ENCODE measurements at places on chromosomes 5 and 9. TPM values are rescaled to one million over a fixed set of nuclear protein-coding genes. Genes with fewer than 3 reads are reported as not detected.

The RAB3C gene
- not detected for polyA plus RNA-seq

The SOX30 gene
- polyA plus RNA-seq, result 0.03 TPM

The AQP3 gene
- polyA plus RNA-seq, result 215 TPM

The GMCL2 gene
- polyA plus RNA-seq, result not detected

GRCh38 chr9:79377339-79377855, 194.4 kb upstream of the TLE4 start:
- no peak for DNase-seq
- H3K4me3 ChIP-seq, result no peak overlapping the region
- H3K27ac ChIP-seq, result no peak overlapping the region
- peaks cover 7% of the 10 kb centered on the region for H3K4me1 ChIP-seq
- no peaks in the 10 kb centered on the region for H3K36me3 ChIP-seq
- H3K27me3 ChIP-seq, result no peaks in the 10 kb centered on the region

DNA sequence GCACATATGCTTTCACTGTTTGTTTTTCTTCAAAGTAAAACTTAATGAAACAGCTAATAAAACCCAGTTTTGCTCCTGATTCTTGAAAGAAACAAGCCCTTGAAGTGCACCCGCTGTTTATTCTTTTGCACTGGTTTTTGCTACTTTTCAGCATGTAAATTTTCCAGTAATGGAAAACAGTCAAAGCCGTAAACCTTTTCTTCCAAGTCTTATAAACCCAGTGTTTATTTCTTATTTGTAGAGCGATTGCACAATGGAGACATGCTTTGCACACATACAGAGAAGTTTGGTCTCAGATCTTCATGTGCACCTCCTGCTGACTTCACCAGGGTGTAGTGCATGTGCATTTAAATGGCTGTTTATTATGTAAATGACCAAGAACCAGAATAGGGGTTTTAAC, 51.8 kb downstream of the ATG10 start:
- peaks cover 13% of the 10 kb centered on the region for H3K4me1 ChIP-seq
- no peak overlapping the region for H3K27ac ChIP-seq
- no peaks in the 10 kb centered on the region for H3K27me3 ChIP-seq
- H3K36me3 ChIP-seq, result no peaks in the 10 kb centered on the region
- DNase-seq, result no peak

DNA sequence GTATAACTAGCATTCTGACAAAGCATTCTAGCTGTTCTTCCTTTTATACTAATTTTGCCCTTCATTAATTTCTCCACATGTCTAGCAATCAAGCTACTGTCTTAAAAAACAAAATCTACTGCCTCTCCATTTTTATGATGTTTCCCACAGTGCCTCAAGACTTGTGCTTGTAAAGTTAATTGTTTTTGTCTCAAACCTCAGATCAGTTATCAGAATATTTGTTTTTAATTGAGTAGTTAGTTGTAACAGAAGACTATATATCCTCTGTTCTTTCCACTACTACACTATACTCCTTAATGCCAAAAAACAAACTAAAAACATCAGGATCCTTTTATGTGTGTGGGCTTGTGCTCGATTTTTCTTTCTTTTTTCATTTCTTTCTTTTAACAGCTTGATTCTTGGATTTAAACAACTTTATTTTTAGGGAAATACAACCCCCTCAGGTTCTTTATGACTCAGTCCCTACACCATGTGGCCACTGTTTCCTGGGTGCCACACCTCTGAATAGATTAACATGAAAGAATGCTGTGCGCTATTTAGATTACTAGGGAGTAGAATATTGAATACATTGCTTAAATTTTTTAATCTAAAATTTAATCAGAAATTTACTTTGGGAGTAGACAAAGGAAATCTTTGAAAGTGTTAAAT, 1.2 kb downstream of the ASPN start:
- H3K4me3 ChIP-seq, result peak overlapping the region; percentile 13
- no peaks in the 10 kb centered on the region for H3K36me3 ChIP-seq
- no peaks in the 10 kb centered on the region for H3K27me3 ChIP-seq
- peak overlapping the region; percentile 90 for H3K27ac ChIP-seq
- H3K4me1 ChIP-seq, result peaks cover 36% of the 10 kb centered on the region

GRCh38 chr5:18098691-18099090, 464.4 kb downstream of the TAF11L14 start:
- H3K27ac ChIP-seq, result no peak overlapping the region
- H3K36me3 ChIP-seq, result no peaks in the 10 kb centered on the region
- H3K4me1 ChIP-seq, result no peaks in the 10 kb centered on the region

DNA sequence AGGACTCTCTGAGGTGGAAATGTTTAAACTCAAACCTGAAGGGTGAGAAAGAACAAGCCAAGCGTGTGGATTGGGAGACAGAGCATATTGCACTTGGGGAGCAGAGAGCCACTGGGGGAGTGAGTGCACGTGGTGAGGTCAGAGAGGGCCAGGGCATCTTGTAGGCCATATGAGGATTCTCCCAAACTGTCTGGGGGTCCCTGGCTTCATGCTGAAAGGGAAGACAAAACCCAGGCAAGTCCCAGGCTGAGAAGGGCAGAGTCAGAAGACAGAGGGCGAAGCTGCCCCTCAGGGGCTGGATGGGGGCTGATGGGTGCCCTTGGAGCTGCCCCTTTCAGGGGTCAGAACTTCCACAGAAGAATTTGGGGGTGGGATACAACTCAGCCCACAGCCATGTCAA, 215.3 kb upstream of the S1PR3 start:
- DNase-seq, result no peak
- H3K4me1 ChIP-seq, result peaks cover 53% of the 10 kb centered on the region
- H3K36me3 ChIP-seq, result no peaks in the 10 kb centered on the region
- H3K4me3 ChIP-seq, result no peak overlapping the region
- H3K27me3 ChIP-seq, result no peaks in the 10 kb centered on the region
- peak overlapping the region; percentile 82 for H3K27ac ChIP-seq

DNA sequence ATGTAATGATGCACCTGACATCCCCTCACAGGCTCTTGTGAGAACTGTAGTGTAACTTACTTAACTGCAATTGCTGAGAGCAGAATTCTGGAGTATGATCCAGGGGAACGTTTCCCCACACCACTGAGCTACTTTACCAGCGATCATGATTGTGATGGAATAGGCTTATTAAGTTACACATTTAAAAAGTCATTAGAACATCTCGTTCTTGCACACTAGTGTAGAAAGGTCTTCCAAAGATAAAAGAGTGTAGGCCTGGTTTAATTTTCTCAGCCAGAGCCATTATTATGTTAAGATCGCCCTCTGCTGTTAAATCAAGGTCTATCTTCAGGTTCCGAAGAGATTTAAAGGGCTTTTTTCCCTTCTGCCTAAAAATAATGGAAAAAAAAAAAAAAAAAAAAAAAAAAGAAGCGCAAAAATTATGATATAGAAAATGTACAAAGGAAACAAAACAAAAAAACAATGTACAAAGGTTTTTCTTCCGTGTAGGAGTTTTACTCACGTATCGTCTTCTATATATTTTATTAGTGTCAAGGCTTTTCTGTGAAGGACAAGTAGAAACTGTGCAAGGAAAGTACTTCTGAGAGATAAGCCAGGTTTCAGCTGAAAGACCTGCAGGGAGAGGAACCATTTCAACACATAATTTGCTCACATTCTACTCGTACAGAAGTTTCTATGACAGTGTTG, 18.6 kb upstream of the MOB3B start:
- DNase-seq, result no peak
- no peaks in the 10 kb centered on the region for H3K36me3 ChIP-seq

DNA sequence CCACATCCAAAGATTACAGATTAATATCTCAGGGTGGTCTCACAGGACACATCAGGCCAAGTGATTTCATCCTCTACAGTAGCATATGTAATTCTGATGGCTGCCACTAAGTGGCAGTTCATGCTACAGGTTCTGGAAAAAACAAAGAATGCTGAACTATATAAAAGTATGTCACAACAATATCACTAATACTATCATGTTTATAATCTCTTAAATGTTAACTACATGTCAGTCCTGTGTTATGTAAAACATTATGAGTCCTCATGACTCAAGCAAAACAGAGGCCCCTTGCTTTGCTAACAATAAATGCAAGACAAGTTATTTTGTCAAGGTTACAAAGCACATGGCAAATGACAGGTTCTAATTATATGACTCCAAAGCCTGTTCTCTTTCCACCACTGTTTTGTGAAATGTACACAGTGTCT, 233.2 kb downstream of the FBXL17 start:
- H3K4me3 ChIP-seq, result no peak overlapping the region
- H3K4me1 ChIP-seq, result no peaks in the 10 kb centered on the region
- H3K27me3 ChIP-seq, result no peaks in the 10 kb centered on the region
- no peak for DNase-seq
- H3K27ac ChIP-seq, result no peak overlapping the region
- no peaks in the 10 kb centered on the region for H3K36me3 ChIP-seq

DNA sequence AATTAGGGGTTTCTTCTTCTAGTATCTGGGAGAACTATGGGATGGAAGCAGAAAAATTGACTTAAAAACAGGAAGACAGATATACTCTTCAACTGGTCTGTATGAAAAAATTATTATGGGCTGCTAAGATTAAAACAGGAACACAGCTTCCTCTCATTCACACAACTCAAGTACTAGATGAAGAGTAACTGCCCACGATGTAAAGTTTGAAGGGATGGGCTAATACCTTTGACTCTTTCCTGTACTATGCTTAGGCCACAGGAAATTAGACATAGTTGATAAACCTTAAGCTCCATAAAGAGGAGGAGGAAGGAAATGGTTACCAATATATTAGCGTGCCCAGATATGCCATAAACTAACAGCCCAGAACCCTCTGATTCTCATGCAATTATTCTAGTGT, 88.6 kb downstream of the ANKRD31 start:
- H3K4me1 ChIP-seq, result peaks cover 6% of the 10 kb centered on the region
- H3K27me3 ChIP-seq, result no peaks in the 10 kb centered on the region

DNA sequence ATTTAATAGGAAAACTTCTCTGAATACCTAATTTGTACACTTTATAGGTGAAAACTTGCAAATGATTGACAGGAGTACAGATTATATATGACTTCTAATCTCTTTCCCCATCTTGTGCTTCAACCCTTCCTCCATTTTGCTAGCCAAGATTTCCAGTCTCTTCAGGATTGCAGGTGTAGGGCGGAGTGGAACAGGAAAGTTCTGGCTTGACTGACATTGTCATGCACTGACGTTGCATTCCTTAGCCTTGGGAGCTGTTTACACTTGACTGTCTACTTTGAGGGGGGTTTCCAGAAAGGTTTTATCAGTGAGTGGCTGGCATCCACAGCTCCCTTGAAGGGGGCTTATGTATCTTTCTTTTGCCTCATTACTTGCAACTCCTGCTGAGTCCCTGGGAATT, 34.1 kb upstream of the GRIA1 start:
- H3K36me3 ChIP-seq, result no peaks in the 10 kb centered on the region
- no peaks in the 10 kb centered on the region for H3K4me1 ChIP-seq

DNA sequence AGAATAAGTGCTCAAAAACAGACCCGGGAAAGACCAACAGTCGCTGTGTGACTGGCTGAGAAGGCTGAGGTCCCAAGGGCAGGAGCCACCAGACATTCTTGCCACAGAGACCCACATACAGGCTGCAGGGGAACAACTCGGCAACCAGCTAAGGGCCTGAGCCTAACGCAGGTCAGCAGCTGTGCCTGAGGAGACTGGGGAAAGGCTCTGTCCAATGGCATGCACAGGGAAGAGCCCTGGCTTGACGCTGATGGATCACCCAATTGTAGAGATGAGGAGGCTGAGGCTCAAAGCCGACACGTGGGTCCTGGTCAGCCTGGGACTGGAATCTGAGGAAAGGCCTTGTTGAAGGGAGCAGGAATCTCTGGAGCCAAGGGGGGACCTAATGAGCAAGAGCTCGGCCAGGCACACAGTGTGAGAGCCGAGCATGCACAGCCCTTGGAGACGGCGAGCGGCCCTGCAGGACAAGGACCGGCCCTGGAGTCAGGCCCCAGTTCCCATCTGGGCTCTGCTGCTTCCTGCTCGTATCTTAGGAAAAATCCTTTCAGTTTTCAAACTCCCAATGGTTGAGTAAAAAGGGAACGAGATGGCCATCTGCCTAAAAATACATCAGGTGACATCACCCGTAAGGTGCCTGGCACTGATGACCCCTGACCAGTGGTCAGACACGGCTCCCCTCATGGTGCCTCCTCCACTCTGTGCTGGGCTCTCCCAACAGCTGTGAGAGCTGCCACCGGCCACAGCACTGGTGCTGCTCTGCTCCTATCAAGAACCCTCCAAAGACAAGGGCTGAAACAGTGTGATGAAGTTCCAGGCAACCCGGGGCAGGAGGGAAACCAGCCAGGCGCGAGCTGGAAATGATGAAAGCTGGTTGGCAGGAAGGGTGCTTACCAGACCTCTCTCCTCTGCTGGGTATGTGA, 16.4 kb downstream of the LMAN2 start:
- no peak overlapping the region for H3K4me3 ChIP-seq
- no peaks in the 10 kb centered on the region for H3K27me3 ChIP-seq
- H3K27ac ChIP-seq, result no peak overlapping the region
- no peak for DNase-seq

- no peak overlapping the region for H3K4me3 ChIP-seq
- H3K4me1 ChIP-seq, result peaks cover under 1% of the 10 kb centered on the region
- H3K27me3 ChIP-seq, result no peaks in the 10 kb centered on the region
- H3K27ac ChIP-seq, result no peak overlapping the region
These were observed 6.3 kb upstream of the MXD3 start for GRCh38 chr5:177317959-177318377.

GRCh38 chr9:126125177-126125576, 201.5 kb upstream of the MVB12B start:
- H3K4me3 ChIP-seq, result no peak overlapping the region
- H3K27ac ChIP-seq, result no peak overlapping the region
- DNase-seq, result no peak
- no peaks in the 10 kb centered on the region for H3K36me3 ChIP-seq
- peaks cover 17% of the 10 kb centered on the region for H3K27me3 ChIP-seq

DNA sequence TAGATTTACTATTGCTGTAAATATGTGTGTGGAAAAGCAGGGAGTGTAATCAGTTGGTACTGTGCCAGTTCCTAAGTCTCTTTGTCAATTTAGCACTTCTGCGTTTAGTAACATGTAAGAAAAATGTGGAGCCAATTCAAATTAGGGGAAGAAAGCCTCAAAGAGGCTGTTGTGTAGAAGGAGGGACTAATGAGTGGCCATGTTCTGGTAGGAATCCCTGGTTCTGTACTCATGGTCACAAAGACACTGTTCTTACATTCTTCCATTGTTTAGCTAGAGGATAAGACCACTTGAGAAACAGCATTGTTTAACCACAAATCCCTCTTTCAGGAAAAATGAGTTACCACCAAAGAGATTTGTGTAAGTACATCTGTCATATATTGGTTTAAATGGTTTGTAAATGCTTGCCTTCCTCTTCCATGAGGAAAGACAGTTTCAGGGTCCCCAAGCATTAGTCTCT, 14.9 kb downstream of the ARHGEF28 start:
- peak overlapping the region; percentile 9 for H3K4me3 ChIP-seq
- no peak for DNase-seq

- H3K27me3 ChIP-seq, result no peaks in the 10 kb centered on the region
- DNase-seq, result no peak
- H3K4me3 ChIP-seq, result no peak overlapping the region
These were observed 12.8 kb upstream of the TEX48 start for GRCh38 chr9:114694719-114695269.

- H3K27ac ChIP-seq, result no peak overlapping the region
- H3K4me3 ChIP-seq, result no peak overlapping the region
- H3K27me3 ChIP-seq, result no peaks in the 10 kb centered on the region
These were observed 34.5 kb downstream of the CRB2 start for GRCh38 chr9:123390337-123391135.
